ENCODE measurements at places on chromosomes 3 and 15.

DNA sequence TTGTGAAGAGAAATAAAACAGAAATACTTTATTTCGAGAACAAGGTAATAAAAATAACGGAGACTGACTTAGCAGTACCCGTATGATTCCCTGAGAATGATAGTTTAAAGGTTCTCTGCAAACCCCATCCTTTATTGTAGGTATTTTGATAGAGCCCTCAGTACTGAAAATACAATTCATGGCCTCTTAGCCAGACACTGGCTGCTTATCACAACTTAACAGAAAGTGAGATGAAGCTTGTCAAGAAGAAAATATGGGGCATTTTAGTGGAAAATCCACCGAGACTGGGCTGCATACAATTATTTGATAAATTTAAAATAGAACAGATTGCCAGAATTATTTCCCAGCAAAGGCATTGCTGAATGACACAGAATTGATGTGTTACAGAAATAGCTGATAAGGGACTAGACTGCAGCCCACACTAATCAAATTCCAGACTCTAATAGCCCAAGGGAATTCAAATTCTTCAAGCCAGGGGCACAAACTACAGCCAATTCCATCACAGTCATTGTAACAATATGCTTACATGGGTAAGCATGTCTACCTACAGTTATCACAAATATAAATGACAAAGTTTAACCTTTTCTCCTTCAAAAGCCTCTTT lies 521.9 kb downstream of the PLOD2 start:
- DNase-seq, result no peak

DNA sequence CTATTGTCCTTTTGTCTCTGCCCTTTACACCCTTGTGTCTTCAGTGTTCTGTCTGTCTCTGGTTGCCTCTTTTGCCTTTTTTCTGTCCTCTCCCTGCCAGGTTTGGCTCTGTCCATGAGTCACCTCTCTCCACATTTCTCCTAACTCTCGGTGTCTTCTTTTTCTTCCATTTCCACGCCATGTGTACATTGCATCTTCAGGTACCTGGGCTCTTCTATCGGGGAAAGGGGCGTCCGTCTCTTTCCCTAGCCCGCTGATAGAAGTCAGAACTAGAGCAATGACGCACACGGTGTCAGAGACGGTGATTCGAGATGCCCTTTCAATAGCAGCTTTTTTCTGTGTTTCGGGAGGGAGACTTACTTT lies 641 bp downstream of the OPA1 start:
- DNase-seq, result peak; percentile 22

GRCh38 chr3:30578479-30578878 lies 27.9 kb upstream of the TGFBR2 start:
- no peak for DNase-seq

GRCh38 chr15:97009031-97009431 lies 678.5 kb downstream of the NR2F2 start:
- DNase-seq, result no peak

DNA sequence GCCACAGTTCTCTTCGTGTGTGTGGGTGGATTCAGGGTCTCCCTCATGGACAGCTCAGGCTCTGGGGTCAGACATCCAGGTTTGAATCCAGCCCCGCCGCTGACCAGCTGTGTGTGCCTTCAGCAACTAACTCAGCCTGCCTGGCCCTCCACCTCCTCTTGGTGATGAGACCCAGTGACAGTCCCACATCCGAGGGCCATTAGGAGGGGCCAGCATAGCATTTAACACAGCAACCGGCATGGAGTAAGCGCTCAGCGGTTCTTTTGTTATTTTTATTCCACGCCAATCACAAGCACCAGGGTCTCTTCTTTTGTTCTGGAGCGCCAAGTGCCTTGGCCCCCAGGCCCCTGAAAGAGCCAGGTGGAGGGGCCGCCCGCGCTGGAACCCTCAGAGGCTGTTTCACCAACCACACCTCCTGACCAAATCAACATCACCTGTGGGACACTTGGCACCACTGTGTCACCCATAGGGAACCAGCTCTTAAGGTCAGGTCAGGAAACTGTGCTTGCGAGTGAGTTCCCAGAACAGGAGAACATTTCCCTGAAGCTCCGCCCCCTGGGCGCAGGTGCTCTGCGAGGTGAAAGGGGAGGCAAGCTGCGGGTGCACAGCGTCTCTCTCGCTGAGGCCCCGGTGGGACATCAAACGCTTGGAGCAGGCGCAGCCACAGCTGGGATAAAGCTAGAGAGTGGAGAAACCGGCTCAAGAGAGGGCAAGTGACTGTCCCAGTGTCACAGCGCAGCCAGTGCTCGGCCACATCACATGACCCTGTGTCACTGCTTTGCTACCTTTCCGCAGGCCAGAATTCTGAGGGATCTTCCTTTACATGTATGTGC lies 311.3 kb downstream of the UACA start:
- peak; percentile 46 for DNase-seq

GRCh38 chr15:33910741-33911140 lies 57.6 kb upstream of the CHRM5 start:
- no peak for DNase-seq

DNA sequence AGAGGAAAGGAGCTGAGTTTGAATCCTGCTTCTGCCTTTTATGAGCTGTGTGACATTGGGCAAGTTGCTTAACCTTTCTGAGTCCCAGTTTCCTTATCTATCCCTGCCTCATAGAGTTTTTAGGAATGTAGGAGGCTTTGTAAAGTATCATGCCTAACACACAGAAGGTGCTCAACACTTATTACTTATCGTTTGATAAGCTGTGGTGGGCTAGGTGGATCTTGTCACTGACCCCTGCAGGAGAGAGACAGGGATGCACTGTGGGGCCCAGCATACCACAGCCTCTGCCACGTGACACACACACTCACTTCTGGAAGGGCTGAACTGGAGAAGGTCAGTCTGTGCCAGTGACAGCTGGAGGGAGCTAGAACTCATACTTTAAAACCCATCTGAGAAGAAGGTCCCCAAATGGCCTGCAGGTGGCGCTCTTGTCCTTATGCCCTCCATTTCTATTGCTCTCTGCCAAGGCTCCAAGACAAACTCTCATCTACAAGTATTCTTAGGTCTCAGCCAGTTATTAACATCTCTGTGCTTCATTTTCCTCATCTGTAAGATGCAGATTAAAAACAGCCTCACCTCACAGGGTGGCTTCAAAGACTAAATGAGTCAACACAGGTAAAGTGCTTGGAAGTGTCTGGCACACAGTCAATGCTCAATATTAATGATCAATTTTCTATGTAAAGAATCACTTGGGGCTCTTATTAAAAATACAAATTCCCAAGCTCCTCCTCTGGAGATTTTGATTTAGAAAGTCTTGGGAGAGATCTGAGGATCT lies 57.5 kb upstream of the HACD2 start:
- peak; percentile 88 for DNase-seq

- DNase-seq, result no peak
Observed at GRCh38 chr15:39270934-39271333, 309.9 kb upstream of the THBS1 start.

DNA sequence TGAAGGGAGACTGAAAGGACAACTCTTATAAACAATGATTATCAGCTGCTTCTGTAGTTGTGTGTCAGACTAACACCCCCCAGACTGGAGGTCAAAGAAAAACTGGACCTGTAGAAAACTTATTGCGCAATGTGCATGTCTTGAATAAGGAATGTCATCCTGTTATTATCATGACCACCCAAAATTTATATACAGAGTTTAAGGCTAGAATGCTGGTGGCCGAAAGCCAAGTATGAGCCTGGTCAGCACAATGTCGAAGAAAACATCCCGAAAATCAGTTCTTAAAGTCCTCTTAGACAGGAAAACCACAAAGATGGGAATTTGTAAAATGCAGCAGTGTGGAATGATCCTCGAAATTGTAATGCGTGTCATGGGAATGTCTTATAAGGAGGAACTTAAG lies 29.3 kb downstream of the RFTN1 start:
- no peak for DNase-seq

DNA sequence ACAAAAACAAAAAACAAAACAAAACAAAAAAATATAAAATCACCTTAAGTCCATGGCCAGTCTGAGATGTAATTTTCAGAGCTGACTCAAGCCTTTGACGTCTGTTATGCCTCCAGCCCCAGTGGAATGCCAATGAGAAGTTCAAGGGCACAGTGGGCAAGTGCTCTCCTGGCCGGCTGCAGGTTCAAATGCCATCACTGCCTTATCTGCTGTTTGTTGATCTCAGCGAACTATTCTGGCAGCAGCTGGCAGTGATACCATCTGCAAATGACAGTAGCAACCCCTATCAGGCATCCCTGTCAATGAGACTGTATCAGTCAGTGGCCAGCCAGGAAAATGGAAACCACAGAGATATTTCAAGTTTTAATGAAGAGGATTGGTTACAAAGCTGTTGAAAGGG lies 10.8 kb upstream of the PDE8A start:
- DNase-seq, result no peak

- DNase-seq, result no peak
Observed at GRCh38 chr3:4721511-4721911, 228.4 kb downstream of the ITPR1 start.

GRCh38 chr15:71054286-71054952 lies 60.9 kb upstream of the THSD4 start:
- no peak for DNase-seq

DNA sequence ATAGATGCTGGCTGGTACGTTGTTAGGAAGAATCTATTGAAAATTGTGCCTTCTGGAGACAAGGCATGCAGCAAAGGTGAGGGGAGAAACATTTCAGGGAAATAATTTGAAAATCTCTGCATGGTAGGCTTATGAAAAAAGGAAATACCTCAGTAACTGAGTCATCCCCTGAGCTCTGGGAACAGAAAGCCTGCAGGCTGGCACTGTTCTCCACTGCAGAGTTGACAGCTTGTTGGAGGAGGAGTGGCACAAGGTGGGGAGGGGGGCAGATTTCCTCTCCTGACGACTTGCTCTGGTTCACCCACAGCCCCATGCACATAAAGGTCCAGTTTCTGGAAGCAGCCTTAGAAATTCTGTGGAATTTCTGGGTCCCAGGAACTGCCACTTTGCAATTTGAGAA lies 179.4 kb downstream of the ABHD5 start:
- DNase-seq, result no peak

GRCh38 chr3:74273555-74274402 lies 340.7 kb downstream of the CNTN3 start:
- no peak for DNase-seq

- DNase-seq, result no peak
Observed at GRCh38 chr3:194130807-194131589, 5.0 kb upstream of the HES1 start.

DNA sequence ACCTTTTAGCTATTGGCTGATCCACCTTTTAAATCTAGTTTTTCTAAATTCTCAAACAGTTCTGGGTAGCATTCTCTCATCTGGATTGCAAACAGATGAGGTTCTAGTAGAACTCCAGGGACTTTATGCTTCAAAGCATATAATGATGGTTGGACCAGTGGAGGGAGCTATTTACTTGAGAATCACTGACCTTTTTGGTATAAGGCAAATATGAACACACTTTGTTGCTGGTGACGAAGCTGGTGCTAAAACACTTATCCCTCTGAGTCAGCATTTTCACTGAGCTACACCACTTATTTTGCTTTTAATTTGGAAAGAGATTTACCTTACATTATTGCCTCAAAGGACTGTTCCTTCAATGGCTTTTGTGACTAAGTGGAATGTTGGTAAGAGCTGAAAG lies 58.6 kb upstream of the SLITRK3 start:
- peak; percentile 29 for DNase-seq

- no peak for DNase-seq
Observed at GRCh38 chr3:38017445-38018295, 11.8 kb downstream of the PLCD1 start.

- DNase-seq, result no peak
Observed at GRCh38 chr3:181418233-181418632, 293.5 kb upstream of the SOX2 start.

DNA sequence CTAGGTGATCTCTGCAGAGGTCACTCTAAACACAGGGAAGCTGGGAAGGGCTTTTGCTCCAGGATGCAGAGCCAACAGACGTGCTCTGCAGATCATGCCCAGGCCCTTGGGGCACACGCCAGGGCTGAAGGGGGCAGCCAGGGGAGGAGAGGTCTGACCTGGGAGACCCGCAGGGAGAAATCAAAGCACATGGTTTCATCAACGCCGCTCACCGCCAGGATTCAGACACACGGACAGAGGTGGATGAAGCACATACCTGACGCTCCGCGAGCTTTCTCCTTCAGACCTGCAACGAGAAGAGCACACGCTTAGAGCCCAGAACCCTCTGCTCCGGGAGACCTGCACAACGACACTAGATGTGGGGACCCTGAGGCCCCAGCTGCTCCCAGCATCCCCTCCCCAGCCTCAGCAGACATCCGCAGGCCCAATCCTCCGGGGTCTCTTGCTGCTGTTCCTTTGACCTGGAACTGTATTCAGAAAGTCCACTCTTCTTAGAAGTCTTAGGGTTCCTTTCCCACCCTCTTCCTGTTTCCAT lies 90.7 kb upstream of the IQSEC1 start:
- no peak for DNase-seq

GRCh38 chr15:57183041-57183440 lies 193.3 kb upstream of the CGNL1 start:
- DNase-seq, result no peak

DNA sequence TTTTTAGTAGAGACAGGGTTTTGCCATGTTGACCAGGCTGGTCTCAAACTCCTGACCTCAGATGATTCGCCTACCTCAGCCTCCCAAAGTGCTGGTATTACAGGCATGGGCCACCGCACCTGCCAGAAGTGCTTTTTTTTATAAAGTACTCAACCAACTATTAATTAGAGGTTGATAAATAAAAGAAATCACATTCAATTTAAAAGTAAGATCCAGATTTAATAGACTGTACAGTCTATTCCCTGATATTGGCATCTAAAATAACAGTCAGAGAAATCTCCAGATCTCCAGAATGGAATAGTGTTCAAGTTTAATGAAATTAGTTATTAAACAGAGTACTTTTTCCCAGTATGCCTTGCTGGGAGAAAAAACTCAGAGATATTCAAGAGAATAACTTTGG lies 142.9 kb upstream of the SLC2A2 start:
- DNase-seq, result no peak

GRCh38 chr3:149812165-149812605 lies 830 bp upstream of the RNF13 start:
- no peak for DNase-seq

- no peak for DNase-seq
Observed at GRCh38 chr3:30644615-30645014, 38.2 kb downstream of the TGFBR2 start.

Data from iPS-NIHi11 (cell line).